ENCODE measurements at places on chromosomes 2 and 18.

GRCh38 chr2:105784589-105784988 lies 39.9 kb downstream of the NCK2 start:
- DNase-seq = no peak

DNA sequence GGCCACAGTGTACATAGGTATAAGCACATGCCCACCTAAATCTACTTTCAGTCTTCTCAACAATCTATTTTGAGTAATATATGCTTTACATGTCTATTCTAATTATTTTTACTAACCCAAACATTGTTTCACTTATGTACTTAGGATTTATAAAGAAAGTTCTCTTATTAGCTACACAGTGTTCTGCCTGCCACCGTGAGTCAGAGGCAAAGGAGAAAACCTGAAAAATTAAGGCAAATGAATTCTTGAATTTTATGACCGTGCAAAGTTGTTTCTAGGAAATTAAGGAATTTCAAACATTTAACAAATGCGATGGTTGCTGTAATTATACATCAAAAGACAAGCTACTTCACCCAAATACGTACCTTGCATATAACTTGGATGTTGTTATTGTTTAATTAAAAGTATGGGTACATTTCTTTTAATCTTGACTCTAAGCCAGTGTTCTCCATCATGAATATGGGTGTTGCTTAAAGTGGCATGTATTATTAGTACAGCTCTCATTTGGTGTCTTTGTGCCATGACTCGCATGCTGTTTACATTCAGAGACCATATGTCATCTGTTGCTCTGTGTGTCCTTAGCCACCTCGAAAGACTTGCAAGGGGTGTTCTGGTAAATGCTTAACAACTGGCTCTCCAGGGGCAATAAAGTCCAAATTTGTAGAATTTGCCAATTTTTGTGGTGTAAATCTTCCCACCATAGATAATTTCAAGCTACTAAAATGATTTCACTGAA lies 154.3 kb upstream of the FN1 start:
- DNase-seq = no peak

DNA sequence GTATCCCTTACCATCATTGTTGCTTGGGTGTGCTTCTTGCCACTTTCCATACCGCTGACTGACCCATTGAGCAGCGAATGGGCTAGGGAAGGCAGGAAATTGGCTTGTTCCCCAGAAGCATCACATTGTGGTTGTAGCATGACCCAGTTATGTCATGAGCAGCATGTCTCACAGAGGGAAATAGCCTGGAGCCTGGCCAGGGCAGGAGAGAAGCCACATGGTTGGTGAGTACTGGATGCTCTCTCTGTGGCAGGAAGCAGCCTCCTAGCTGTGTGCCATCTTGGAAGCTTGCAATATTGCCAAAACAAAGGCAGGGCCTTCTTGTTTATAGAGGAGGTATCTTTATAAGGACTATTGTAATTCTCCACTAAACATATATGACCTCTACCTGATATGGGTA lies 482.6 kb downstream of the PIK3C3 start:
- DNase-seq = no peak

DNA sequence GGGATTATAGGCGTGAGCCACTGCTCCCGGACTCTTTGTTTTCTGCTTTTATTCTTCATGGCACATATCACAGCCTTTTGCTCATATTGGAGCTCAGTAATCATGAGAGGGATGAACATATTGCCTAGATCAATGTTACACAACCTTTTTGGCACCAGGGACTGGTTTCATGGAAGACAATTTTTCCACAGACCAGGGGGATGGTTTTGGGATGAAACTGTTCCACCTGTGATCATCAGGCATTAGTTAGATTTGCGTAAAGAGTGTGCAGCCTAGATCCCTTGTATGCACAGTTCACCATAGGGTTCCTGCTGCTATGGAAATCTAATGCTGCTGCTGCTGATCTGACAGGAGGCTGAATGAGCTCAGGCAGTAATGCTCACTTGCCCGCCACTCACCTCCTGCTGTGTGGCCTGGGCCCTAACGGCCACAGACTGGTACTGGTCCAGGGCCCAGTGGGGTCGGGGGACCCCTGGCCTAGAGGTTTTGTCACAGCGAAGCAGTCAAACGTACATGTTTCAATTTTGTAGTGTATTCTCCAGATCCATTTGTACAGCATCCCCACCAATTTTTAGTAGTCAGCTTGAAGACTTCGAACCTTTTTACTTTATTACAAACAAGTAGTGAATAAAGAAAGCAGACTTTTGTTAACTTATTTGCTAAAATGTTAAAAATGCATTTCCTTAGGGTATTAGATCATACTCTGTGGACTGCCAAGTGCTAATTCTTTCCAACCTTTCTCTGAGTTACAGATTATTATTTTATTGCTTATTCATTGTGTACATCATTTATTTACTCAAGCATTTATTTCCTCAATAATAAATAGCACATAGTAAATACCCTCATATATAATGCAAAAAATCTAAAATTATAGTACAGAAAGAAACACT lies 6.2 kb downstream of the DAW1 start:
- DNase-seq = no peak

- no peak for DNase-seq
Measured at GRCh38 chr2:188189356-188189755, 102.3 kb upstream of the GULP1 start.

DNA sequence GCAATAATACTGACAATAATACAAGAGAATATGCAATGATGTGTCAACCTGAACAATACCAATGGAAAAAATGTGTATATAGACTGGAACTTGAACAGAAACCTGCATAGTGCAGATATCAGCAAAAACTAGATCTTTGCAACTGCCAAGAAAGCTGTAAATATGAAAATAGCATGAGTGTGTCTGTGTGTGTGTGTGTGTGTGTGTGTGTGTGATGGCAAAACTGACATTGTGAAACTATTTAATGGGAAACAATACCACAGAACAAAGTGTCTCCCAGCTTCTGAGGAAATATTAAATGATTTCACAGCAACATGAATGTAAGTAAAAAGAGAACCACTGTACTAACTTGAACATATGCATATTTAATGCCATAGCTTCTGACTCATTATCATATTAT lies 558.2 kb upstream of the LINC00305 start:
- DNase-seq = no peak

- no peak for DNase-seq
Measured at GRCh38 chr2:239149501-239149900, 251.3 kb downstream of the HDAC4 start.

DNA sequence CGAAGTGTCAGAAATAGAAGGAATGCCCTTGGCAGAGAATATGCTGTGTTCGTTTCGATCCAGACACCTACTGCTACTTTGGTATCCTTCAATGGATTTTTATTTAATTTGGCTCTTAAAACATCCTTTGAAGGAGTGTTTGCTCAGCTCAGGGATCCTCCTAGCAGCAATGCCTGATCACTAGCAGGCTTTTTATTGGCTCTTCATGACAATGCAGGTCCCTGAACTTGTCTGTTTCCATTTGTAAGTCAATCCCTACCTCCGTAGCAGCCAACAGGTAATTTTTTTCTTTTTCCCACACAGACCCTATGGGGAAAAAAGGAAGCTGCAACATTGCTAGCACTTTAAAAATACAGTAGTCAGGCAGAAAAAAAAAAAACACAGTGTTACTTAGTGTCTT lies 366.2 kb upstream of the LRRTM1 start:
- no peak for DNase-seq

- DNase-seq = no peak
Measured at GRCh38 chr2:173692068-173692467, 273.1 kb downstream of the SP3 start.

- peak; percentile 60 for DNase-seq
Measured at GRCh38 chr2:38750011-38750890, 910 bp downstream of the SRSF7 start.

DNA sequence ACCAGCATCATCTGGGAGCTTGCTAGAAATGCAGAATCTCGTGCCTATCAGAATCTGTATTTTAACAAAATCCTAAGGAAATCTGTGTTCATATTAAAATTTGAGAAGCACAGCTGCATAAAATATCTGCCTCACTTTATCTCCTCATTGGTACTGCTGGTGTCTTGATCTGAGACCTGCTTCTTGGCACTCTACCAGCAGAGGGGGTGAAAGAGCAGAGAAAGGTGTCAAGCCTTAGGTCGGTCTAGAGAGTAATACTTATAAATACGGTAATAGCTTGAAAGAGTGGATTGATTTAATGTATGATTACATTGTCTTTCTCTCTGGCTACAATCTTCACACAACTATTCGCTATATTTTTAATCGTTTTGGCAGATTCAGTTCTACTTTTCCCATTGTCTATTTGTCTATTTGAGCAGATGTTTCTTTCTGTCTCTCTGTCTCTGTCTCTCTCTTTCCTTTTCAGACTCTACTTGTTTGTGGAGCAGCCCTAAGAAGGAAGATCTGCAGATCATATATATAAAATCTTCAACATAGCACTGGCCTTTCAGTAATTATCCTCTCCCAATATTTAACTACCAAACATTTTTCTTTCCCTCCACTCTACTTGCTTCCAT lies 1.7 kb upstream of the GCG start:
- DNase-seq = peak; percentile 44

DNA sequence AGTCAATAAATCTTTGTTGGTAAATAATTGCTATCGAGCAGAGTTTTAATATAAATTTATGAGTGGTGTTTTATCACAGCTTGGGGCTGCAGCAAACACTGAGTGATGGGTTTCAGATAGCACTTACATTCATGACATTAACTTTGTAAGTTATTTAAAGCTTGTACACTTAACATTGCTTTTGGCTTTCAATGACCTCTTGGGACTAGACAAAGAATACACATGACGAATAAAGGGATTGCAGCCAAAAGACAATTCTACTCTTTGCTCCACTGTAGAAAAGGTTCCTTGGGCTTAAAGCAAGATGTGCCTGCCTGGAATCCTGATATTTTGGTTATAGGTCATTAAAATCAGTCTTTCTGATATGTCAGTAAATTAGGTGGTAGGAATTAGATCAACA lies 299.5 kb downstream of the GBX2 start:
- DNase-seq = no peak

DNA sequence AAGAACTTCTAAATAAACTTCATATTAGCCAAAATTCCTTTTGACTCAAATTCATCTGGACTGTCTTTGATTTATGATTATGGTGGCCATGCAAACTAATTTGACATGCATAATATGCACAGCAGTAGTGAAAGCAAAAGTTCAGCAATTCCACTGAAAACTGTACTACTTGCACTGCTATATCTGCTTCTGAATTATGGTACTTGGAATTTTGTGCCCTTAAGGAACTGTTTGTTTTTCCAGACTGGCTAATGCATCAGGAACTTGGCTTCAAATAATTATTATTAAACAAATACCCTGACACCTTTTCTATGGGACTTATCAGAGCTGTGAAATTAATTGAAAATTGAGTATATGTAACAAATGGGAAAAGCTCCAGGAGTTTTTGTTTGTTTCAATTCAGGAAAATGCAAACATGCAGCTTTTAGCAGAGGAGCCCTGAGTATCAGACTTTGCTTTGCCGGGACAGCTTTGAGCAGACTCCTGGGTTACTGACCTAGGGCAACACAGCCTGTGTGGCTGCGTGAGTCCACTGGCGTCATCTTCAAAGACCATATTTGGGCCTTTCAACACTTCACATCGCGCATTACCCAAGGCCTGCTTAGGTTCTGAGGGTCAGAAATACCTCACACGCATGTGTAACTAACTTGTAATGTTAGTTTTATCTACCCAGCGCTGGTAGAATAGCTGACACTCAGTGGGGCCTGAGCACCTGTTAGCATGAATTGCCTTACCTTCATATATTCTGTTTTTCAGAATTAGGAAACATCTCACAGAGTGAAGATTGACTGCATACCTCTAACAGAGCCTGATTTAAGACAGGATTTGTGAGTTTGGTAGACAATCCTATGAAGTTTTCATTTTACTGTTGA lies 35.4 kb downstream of the CFAP221 start:
- DNase-seq = no peak

DNA sequence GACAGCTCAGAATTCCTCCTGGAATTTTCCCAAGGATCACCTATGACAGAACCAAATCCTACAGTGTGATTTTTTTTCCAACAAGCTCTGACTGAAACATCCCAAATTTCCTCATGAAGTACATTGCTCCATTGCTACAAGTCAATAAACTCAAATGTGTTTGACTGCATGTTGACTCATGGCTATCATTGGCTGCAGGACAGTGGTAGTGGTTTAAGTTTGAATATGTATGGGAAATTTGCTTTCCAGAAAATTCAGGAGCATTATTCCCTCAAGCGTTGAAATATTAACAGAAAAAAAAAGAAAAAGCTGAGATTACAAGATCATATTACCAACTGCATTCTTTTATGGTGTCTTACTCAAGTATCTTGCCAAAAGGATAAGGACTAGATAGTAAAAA lies 402.8 kb upstream of the DSEL start:
- no peak for DNase-seq

DNA sequence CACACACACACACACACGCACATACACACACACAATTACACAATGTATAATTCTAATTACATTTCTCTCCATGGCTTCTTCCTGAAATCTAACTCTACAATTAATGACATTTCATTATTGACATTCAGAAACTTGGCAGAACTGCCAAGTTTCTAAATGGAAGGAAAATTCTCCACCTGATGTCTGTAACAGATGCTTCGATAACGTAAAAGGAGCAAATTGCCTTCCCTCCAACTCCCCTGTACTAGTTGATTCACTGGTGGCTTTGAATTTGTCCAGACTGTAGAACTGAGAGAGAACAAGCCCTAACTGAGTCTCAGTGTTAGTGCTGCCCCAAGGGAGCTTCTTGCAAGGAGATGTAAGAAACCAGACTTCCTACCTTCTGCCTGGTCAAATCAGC lies 255.1 kb upstream of the TMEM200C start:
- DNase-seq = no peak

DNA sequence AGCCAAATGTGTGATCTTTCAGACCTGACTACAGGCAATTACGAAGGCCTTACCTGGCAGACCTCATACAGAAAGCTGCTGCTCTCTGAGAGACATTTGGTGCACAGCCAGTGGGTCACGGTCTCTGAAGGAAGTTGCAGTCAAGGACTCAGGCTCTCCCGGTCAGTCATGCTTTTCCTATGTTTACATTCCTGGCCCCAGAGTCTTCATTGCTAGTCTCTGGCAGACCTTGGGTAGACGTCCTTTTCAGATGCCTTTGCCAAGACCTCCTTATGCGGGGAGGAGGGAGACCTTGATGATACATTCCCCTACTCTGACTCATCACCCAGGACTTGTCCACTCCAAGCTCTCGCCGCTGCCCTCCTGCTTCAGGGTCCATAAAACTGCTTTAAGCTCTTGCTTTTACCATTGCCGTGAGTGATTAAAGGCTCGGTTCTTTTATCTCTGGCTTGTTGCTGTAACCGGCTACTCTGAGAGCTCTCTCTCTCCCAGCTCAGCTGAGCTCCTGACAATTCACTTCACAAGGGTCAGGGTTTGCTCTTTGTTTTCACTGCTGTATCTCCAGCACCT lies 62.0 kb upstream of the SLC35F5 start:
- no peak for DNase-seq

Measured in stimulated activated CD4-positive, alpha-beta T cell treated with anti-CD3 and anti-CD28 coated beads, Interleukin-1b, Interleukin-23, amount 100 ng/mL, for 4 hours (primary cell).